ENCODE measurements at places on chromosomes 5 and 9. TPM values are rescaled to one million over a fixed set of nuclear protein-coding genes. Genes with fewer than 3 reads are reported as not detected.

GRCh38 chr9:110356639-110357395 is 19.2 kb upstream of the TXNDC8 start:
- no peaks in the 10 kb centered on the region for H3K4me1 ChIP-seq
- H3K36me3 ChIP-seq: no peaks in the 10 kb centered on the region
- DNase-seq: no peak
- no peak overlapping the region for H3K4me3 ChIP-seq

DNA sequence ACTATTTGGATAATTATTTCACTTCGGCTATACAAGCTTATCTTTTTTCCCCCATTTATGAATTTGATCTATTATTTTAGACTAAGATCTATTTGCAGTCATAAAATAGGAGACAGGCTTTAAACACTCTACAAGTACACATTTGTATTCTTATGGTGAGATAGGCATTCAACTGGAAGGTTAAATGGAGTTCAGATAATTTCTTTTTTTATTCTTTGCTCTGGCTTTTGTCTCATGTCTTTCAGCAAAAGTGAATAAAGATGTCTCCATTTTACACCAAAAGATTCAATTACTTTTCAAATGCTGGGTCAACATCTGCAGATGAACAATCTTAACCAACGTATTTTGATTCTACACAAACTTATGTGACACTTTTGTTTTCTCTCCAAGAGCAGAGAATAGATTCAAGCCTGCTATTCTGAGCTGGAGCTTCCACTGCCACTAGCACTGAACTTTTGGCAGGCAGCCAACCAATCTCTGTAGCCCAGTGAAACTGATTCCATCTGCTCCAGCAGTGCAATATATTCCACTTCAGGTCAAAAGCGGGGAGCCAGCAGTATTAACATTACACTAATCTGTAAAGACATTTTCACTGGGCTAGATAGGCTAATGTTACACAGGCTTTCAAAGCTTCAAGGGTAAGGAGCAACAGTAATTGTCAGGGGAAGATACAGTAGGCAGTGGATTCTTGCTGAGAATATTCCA is 452.0 kb upstream of the ZNF608 start:
- peaks cover 5% of the 10 kb centered on the region for H3K4me1 ChIP-seq
- no peak overlapping the region for H3K27ac ChIP-seq
- no peaks in the 10 kb centered on the region for H3K36me3 ChIP-seq
- no peak overlapping the region for H3K4me3 ChIP-seq
- peak; percentile 38 for DNase-seq

DNA sequence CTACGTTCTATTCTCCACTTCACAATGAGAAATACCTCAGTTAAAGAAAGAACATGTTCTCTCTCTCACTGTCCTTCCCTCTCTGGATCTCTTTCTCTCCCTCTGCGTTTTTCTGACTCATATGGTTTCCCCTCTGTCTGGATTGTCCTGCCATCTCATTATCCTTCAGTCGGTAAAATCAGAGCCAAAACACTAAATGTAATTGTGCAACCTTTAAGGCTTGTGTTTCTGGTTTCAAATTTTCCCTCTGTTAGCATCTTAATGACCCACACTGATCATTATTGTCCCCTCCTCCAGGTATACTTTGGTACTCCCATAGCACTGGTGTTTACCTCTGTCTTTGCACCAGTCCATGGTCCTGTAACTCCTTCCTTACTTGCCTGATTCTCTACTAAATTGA is 509.4 kb upstream of the C9orf72 start:
- H3K27ac ChIP-seq: no peak overlapping the region
- H3K4me1 ChIP-seq: no peaks in the 10 kb centered on the region
- H3K27me3 ChIP-seq: no peaks in the 10 kb centered on the region
- DNase-seq: no peak
- H3K4me3 ChIP-seq: no peak overlapping the region

- DNase-seq: peak; percentile 69
- peaks cover 100% of the 10 kb centered on the region for H3K27me3 ChIP-seq
- H3K36me3 ChIP-seq: no peaks in the 10 kb centered on the region
- no peak overlapping the region for H3K4me3 ChIP-seq
- H3K27ac ChIP-seq: no peak overlapping the region
- H3K4me1 ChIP-seq: no peaks in the 10 kb centered on the region
Observed at GRCh38 chr9:37030611-37030939, 3.5 kb downstream of the PAX5 start.

DNA sequence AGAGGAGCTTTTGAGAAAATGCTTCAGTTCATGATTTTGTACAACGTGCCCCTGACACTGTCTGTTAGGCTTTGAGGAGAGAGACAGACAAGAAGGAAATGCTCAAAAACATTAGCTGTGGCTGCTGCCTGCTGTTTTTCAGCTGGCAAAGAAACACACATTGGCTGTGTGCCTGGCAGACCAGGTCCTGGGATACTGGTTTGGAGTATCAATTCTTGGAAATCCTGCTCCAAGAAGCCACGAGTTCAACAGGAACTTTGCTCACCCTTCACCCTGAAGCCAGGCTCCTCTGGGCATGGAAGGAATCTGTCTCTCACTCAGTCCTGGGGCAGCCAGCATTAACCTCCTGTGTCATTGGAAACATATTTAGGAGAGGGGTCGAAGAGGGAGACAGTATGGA is 245.5 kb downstream of the AUH start:
- H3K27me3 ChIP-seq: no peaks in the 10 kb centered on the region
- H3K4me1 ChIP-seq: peaks cover 27% of the 10 kb centered on the region
- DNase-seq: peak; percentile 43
- H3K27ac ChIP-seq: no peak overlapping the region
- H3K36me3 ChIP-seq: no peaks in the 10 kb centered on the region

DNA sequence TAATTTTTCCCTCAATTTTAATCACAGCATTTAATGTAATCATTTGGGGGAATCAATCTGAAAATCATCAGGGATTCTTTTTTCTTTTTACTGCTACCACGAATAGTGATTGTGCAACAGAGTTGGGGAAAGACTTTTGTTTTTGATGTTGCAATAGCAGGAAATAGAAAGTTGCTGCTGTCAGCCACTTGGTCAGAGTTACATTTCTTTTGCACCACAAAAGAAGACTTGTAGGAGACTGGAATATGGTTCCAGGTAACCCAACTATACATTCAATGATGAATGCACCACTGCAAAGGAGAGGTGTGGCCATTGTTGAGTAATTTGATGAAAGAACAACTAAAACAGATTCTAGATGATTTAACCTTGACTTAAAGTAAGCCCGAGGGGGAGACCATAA is 46.3 kb upstream of the PALM2AKAP2 start:
- peaks cover 3% of the 10 kb centered on the region for H3K4me1 ChIP-seq
- H3K27me3 ChIP-seq: peaks cover 17% of the 10 kb centered on the region
- H3K4me3 ChIP-seq: no peak overlapping the region
- H3K27ac ChIP-seq: no peak overlapping the region
- no peak for DNase-seq
- H3K36me3 ChIP-seq: no peaks in the 10 kb centered on the region

DNA sequence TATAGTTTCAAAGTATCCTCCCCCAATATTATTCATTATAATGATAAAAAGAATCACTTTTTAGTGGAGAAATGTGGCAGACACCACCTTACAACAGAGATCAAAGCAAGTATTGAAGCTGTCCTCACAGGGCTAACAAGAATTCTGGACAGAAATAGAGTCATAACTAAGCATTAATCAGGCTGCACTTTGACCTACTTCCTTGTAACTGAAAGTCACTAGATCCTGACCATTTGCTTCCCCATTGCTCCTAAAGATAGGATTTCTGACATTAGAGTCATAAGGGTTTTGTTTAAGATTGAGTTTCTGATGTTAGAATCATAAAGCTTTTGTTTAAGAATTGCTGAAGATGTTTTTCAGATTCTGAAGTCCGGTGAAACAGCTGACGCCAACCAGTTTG is 159.7 kb downstream of the ATP10B start:
- no peak for DNase-seq
- no peak overlapping the region for H3K4me3 ChIP-seq
- H3K4me1 ChIP-seq: no peaks in the 10 kb centered on the region
- no peaks in the 10 kb centered on the region for H3K27me3 ChIP-seq

DNA sequence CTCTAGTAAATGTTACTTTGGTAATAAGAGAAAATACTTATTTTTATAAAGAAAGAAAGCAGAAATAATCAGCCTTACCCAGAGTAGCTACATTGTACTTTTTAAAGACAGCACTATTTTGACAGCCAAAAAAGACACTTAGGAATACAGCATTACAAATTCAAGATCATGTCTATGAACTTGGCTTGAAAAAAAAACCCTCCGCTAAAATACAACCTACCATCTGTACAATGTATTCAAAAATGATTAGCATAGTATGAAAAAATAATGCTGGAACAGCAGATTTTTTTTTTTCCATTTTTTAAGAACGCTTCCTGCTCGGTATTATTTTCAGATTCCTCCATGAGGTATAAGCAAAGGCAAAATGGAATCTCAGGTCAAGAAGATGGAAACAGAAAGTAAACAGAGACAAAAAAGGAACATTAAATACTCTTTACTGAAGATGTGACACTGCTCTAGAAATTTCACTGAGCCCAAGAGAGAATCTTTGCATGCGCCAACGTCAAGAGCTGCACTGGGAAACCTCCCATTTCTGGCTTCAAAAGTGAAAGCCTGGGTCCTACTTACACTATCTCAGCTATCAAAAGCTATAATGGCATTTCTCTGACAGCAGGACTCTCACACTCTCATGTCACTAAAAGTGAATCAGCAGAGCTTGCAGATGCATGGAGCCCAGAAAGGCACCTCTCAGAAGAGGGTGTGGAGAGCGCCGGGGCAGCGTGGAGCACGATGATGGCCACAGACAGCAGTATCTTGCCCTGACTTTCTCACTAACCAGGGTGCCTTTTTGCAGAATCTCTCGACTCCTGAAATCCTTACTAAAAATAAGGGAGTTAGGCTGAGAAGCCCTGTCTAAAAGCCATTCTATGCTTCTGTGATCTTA is 167.4 kb downstream of the ELAVL2 start:
- no peak overlapping the region for H3K4me3 ChIP-seq
- no peak for DNase-seq
- H3K27ac ChIP-seq: no peak overlapping the region
- H3K36me3 ChIP-seq: no peaks in the 10 kb centered on the region
- no peaks in the 10 kb centered on the region for H3K27me3 ChIP-seq
- no peaks in the 10 kb centered on the region for H3K4me1 ChIP-seq

- no peaks in the 10 kb centered on the region for H3K27me3 ChIP-seq
- H3K27ac ChIP-seq: peak overlapping the region; percentile 98
- no peak for DNase-seq
- H3K4me3 ChIP-seq: peak overlapping the region; percentile 96
- H3K4me1 ChIP-seq: peaks cover 16% of the 10 kb centered on the region
Observed at GRCh38 chr5:132867046-132867451, 607 bp downstream of the UQCRQ start.

DNA sequence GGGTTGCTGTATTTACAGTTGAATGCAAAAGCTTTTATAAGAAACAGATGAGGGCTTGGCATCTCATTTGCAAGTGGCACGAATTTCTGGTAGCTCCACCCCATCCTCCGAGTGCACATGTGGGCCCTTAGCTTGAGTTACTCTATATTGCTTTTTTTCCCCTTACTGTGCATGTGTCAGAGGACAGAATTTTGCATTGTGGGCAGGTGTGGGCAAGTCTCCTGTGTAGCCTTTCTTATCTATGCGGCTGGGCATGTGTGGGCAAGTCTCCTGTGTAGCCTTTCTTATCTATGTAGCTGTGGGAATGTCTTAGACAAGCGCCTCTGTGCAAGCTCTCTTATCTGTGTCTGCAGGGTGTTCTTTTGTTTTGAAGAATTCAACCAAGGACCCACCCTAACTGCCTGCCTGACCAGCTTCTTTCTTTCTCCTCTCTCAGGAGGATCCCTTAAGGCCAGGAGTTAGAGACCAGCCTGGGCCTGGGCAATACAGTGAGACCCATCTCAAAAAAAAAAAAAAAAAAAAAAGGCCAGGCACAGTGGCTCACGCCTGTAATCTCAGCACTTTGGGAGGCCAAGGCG is 34.1 kb upstream of the SIL1 start:
- no peak overlapping the region for H3K27ac ChIP-seq
- H3K36me3 ChIP-seq: no peaks in the 10 kb centered on the region
- no peak overlapping the region for H3K4me3 ChIP-seq
- no peaks in the 10 kb centered on the region for H3K27me3 ChIP-seq
- DNase-seq: peak; percentile 48

- no peak overlapping the region for H3K4me3 ChIP-seq
- no peaks in the 10 kb centered on the region for H3K27me3 ChIP-seq
- H3K27ac ChIP-seq: no peak overlapping the region
- DNase-seq: no peak
- H3K36me3 ChIP-seq: no peaks in the 10 kb centered on the region
Observed at GRCh38 chr5:107359033-107359915, 311.5 kb downstream of the EFNA5 start.

GRCh38 chr5:51379331-51379700 is 3.9 kb upstream of the ISL1 start:
- no peaks in the 10 kb centered on the region for H3K4me1 ChIP-seq
- peak overlapping the region; percentile 37 for H3K4me3 ChIP-seq
- peaks cover 52% of the 10 kb centered on the region for H3K27me3 ChIP-seq
- no peak for DNase-seq

- no peak overlapping the region for H3K27ac ChIP-seq
- no peaks in the 10 kb centered on the region for H3K27me3 ChIP-seq
- no peaks in the 10 kb centered on the region for H3K4me1 ChIP-seq
- no peak overlapping the region for H3K4me3 ChIP-seq
- DNase-seq: no peak
Observed at GRCh38 chr9:34417734-34418133, 40.6 kb downstream of the FAM219A start.

DNA sequence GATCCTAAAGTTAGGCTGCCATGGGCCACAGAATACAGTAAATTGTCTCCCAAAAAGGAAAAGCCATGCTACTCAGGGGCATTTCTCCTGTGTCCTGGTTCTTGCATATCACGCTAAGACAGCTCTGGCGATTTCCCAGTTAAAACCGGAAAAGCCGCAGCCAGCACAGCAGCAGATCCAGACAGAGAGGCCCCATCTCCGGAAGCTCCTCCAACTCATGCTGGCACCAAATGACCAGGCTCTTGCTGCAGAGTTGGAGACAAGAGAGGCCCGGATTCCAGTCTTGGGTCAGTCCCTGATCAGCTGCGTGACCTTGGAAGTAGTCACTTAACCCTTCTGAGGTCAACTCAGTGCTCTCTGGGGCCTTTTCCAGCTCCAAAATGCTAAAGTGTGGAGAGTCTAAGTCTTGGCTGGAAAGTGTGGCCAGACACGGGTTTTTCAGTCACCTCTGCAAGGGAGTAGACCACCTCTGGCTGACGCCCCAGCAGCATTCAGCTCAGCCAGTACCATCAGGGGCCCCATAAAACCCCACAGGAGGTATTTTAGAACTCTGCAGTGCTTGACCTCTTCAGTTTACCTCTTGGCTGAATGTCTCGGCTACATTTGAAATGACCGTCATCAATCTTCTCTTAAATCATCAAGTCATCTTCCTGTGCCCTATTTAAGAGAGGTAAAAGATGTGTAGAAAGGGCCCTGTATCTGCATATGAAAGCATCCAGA is 16.2 kb downstream of the GDNF start:
- no peaks in the 10 kb centered on the region for H3K27me3 ChIP-seq
- H3K27ac ChIP-seq: no peak overlapping the region
- H3K4me1 ChIP-seq: no peaks in the 10 kb centered on the region
- H3K4me3 ChIP-seq: no peak overlapping the region
- peaks cover 27% of the 10 kb centered on the region for H3K36me3 ChIP-seq

- peaks cover 4% of the 10 kb centered on the region for H3K36me3 ChIP-seq
- no peaks in the 10 kb centered on the region for H3K27me3 ChIP-seq
Observed at GRCh38 chr9:136075881-136076678, 19.0 kb downstream of the NACC2 start.

Gene ARHGEF37
- total RNA-seq: 0.72 TPM

Gene SH3RF2
- total RNA-seq: 4.0 TPM

Gene NFIB
- total RNA-seq: 26.2 TPM

Gene SPATA31A3
- total RNA-seq: not detected

Gene PLK2
- 220 TPM for total RNA-seq
